ENCODE measurements at places on chromosomes 16 and 17. TPM values are rescaled to one million over a fixed set of nuclear protein-coding genes. Genes with fewer than 3 reads are reported as not detected.

Gene PLD2
- total RNA-seq: 22.2 TPM

Gene CCL4
- total RNA-seq: 3.5 TPM

DNA sequence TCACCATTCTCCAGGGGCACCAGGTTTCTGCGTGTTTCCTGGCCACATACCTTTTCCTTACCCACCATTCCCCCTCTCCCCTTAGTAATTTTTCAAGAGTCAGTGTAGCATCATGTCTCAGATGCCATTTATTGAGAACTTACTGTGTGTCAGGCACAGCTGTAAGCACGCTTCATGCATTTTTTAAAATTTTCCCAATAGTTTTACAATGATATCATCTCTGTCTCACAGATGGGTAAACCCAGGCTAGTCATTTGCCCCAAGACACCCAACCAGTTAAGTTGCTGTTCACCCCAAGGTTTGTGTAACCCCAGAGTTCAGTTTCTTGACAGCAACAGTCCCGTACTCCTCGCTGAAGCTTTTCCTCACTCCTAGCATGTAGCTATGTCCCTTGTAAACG, 56.4 kb upstream of the IRX3 start:
- no peak overlapping the region for H3K27ac ChIP-seq
- no peaks in the 10 kb centered on the region for H3K36me3 ChIP-seq
- DNase-seq: no peak
- peaks cover 3% of the 10 kb centered on the region for H3K27me3 ChIP-seq
- no peak overlapping the region for H3K4me3 ChIP-seq

DNA sequence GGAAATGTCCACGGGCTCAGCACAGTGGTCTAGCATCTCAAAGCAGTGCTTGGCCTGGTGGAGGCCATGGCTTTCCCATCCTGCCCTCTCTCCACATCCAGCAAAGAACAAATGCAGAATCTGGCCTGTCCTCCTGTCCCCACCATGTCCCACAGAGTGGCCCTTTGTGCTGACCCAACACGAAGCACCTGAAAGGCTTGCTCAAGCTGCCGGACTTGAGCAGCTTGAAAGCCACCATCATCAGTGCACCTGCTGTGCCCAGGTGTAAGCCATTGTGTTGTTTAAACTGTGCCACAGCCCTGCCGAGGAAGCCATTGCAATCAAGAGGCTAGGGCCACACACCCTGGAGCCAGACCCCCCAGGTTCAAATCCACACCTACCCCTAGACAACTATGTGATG, 115.5 kb downstream of the SOCS1 start:
- DNase-seq: no peak
- H3K27me3 ChIP-seq: no peaks in the 10 kb centered on the region
- H3K4me1 ChIP-seq: peaks cover 41% of the 10 kb centered on the region
- H3K27ac ChIP-seq: no peak overlapping the region

DNA sequence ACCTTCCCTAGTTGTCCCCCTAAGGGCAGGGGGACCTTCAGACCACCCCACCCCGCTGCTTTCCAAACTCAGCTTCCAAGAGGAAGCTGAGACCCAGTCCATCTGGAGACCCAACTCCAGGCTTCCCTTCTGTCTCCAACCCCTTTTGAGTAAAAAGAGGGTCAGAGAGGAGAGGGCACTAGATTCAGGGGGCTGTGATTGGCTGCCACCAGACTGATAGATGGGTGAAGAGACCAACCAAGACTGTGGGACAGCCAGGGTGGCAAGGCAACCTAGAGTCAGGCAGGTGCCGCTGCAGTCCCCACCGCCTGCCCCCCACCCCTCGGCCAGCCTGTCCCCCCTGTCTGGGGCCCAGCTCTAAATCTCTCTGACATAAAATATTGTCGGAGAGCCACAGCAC, 92.5 kb downstream of the SDK2 start:
- DNase-seq: no peak
- H3K27ac ChIP-seq: no peak overlapping the region
- no peak overlapping the region for H3K4me3 ChIP-seq
- no peaks in the 10 kb centered on the region for H3K36me3 ChIP-seq
- H3K4me1 ChIP-seq: peaks cover 38% of the 10 kb centered on the region
- H3K27me3 ChIP-seq: peaks cover 4% of the 10 kb centered on the region

GRCh38 chr16:72989579-72990551, 58.1 kb downstream of the ZFHX3 start:
- DNase-seq: peak; percentile 93
- no peak overlapping the region for H3K4me3 ChIP-seq
- peaks cover 2% of the 10 kb centered on the region for H3K36me3 ChIP-seq
- H3K27me3 ChIP-seq: no peaks in the 10 kb centered on the region
- peaks cover 60% of the 10 kb centered on the region for H3K4me1 ChIP-seq

Measured in muscle of leg (tissue), 16 donors.